ENCODE measurements at places on chromosomes 4 and X.

DNA sequence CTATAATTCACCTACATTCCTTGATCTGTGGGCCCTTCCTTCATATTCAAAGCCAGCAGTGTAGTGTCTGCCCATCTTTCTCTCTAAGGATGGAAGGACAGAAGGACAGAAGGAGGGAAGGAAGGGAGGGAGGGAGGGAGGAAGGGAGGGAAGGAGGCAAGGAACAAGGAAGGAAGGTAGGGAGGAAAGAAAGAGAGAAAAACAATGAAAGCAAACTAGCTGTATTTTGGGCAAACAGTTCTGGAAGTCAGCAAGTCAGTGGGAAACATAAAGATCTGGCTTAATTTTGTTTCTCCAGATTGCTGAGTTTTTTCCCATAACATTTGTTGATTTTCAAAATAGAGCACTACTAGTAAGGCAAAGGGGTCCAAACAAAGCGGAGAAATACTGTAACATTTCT, 555.2 kb upstream of the EPHA5 start:
- no peak for DNase-seq

DNA sequence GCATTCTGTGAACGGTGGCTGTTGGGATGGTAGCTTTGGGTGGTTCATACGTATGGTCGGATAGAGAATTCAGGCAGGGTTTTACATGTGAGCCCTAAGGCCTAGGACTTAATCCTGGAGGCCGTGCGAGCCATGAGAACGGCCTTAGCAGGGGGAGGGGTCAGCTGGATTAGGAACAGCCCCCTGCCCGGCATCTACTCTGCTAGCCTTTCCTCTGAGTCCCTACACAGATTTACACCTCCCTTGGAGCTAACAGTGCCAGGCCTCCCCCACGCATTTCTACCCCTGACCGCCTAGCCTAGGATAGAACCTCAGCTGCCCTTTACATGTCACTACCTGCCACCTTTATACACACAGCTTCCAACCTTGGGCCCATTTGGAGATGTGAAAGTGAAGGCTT, 7.1 kb downstream of the PRAF2 start:
- no peak for DNase-seq

- no peak for DNase-seq
Measured at GRCh38 chrX:20320461-20321159, 53.9 kb upstream of the RPS6KA3 start.

GRCh38 chrX:70509078-70509477, 64.4 kb downstream of the DLG3 start:
- DNase-seq = no peak

All from fibroblast of skin of scalp (primary cell).